Peyer's patch (tissue), 4 donors: ENCODE measurements at places on chromosomes 7 and 10.

GRCh38 chr7:127770885-127771284 is 118.9 kb downstream of the SND1 start:
- DNase-seq, result no peak

- DNase-seq, result peak; percentile 3
These were observed 55.9 kb downstream of the ZNF467 start for GRCh38 chr7:149717481-149717880.

- DNase-seq, result no peak
These were observed 38.9 kb downstream of the DNAJB12 start for GRCh38 chr10:72315611-72316385.

- DNase-seq, result no peak
These were observed 241.3 kb downstream of the ANK3 start for GRCh38 chr10:60148266-60148840.

DNA sequence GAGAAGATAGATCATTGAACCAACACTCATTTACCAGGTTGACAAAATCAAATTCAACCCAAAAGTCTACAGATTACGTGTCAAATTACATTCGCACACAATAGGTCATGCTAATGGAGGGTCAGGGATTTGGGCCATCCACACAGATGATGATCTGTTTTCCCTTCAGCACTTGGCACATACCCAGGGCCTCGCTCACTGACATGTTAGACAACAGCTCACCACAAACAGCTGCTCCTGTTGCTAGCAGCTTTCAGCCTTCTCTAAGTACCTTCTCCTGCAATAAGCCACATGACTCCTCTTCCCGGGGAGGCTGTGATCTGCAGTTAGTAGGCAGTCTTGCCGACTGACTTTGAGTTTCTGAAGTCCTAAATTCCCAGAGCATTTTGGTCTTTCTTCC is 18.4 kb downstream of the NKX2-3 start:
- peak; percentile 38 for DNase-seq

DNA sequence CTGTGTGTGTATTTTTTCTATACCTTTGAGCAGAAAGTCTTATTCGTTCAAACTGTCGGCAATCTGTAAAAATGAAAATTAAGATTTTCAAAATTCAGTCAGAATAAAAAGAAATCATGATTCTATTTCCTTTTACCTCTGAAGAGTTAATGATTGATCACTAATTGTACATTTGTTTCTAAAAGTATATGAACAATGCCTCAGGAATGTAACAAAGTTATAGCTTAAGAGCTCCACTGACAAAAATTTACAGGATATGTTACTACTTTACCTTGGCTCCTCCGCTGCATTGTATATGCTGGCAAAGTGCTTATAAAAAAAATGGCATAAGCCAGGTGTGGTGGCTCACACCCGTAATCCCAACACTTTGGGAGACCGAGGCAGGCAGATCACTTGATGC is 225.7 kb downstream of the VTI1A start:
- no peak for DNase-seq

DNA sequence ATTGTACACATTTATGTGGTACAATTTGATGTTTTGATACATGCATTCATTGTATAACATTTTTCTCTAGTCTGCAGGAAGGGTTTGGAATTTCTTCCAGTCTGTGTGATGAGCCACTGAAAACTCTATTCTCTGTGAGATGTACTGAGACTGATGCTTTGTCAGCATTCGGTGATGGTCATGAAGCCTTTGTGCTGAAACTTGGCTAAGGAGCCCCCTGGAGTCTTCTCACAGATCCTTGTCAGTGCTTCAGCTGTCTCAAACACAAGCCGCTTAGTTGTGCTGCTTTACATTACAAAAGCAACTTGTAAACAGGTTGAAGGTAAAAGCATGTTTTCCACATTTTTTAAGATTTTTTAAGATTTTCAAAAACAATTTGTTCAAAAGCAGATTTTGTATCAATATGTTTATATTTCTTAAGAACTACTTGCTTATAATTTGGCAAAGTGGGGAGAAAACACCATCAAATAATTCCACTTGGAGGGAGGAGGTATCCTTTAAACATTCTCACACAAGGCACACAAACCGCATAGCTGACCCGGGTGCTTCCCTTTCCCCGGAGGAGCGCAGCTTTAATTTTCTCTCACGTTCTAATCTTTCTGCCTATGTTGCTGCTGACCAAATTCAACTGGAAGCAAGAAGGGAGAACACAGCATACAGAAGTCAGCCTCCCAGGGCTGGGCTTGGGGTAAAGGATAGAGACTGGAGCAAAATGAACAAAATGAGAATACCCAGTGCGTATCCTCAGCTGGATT is 249.8 kb upstream of the VSTM2A start:
- no peak for DNase-seq

DNA sequence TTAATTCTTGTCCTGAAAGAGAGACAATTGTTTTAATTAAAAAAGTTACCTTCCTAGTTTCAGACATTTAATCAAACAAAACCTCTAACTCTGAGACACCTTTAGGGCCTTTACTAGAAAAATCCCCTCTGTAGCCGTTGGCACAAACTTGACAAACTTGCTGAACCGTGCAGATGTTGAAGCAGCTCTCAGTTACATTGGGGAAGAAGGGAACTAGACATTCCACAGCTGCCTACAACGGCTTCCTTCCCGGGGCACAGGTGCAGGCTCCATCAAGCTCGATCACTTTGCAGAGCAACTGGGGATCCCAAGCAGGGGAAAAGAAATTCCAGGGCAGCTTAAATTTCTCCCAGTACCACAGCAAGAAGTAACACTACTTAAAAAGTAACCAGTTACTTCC is 141.3 kb downstream of the SKAP2 start:
- DNase-seq, result no peak

DNA sequence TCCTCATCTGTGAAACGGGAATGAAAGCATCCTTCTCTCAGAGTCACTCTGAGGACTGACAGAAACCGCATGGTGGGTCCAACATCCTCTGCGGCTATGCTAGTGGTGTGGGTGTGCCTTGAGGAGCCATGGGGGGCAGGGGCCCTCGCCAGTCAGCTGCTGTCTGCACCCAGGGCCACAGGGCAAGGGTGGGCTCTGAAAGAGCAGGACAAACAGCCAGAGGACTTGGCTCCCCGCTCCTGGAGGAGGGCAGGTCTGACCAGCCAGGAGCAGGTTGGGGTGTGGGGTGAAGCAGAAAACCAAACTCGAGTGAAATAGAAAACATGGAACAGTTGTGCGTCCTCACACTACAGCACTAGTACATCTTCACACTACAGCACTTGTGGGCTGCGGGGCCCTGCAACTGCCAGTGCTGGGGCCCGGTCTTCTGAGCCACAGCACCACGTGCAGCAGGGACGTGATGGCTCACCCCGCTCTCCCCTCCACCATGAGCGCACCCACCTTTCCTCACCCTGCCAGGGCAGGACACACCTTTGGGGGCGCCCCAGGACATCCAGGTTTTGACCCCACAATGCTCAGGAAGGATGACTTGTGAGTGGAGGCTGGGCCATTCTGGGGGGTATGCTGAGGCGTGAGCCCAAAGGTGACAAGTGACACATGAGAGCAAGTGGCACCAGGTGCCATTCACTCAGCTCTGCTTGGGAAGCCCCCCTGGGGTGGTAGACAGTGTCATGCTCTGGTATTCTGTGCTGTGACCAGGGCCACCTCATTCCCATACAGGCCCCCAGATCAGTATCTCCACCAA is 96.1 kb upstream of the RET start:
- peak; percentile 28 for DNase-seq

DNA sequence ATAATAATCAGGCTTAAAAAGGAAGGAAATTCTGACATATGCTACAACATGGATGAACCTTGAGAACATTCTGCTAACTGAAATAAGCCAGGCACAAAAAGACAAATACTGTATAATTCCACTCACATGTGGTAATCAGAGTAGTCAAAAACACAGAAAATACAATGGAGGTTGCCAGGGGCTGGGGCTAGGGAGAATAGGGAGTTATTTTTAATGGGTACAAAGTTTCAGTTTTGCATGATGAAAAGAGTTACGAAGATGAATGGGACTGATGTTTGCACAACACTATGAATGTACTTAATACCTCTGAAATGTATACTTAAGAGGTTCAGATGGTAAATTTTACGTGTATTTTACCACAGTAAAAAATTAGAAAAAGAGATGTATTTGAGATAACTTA is 145.6 kb downstream of the DOCK4 start:
- DNase-seq, result no peak

DNA sequence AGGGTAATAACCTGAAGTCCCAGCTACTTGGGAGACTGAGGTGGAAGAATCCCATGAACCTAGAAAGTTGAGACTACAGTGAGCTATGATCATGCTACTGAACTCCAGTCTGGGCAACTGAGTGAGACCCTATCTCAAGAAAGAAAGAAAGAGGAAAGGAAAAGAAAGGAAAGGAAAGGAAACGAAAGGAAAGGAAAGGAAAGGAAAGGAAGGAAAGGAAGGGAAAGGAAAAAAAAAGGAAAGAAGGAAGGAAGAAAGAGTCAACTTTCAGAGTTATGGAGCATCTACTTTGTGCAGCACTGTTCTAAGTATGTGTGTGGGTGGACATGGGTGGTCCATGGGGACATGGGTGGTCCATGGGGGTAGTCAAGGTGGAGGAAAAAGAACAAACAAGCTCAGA is 24.1 kb upstream of the R3HCC1L start:
- DNase-seq, result no peak

DNA sequence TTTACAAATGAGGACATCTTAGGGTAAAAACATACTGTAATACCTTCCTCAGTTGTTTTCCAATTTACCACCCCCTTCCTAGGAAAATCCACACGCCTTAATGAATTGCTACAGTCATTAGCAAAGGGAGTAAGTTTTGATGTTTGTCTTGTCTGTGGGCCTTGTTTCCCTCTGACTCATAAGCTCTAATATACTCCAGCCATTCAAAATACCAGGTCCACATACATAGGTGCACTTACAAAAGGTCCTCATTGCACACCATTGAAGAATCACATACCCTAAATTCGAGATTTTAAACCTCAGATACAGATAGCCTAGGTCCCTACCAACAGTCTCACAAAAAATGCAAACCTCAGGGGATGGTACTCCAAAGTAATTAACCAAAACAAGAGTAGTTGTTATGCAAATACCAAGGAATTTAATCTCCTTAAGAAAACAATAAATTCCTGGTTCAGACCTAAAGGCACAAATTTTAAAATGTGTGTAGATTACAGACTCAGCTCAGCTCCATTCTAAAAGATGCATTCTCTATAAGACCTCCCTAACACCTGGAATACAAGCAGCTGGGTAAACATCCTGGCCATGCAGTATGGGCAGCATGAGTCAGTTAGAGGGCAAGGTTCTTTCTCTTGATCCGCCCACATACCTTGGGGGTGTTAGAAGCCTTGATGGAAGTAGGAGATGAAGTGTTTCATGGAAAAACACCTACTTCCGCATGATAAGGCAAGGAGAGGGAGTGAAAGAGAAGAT is 3.0 kb upstream of the LIPK start:
- peak; percentile 79 for DNase-seq

DNA sequence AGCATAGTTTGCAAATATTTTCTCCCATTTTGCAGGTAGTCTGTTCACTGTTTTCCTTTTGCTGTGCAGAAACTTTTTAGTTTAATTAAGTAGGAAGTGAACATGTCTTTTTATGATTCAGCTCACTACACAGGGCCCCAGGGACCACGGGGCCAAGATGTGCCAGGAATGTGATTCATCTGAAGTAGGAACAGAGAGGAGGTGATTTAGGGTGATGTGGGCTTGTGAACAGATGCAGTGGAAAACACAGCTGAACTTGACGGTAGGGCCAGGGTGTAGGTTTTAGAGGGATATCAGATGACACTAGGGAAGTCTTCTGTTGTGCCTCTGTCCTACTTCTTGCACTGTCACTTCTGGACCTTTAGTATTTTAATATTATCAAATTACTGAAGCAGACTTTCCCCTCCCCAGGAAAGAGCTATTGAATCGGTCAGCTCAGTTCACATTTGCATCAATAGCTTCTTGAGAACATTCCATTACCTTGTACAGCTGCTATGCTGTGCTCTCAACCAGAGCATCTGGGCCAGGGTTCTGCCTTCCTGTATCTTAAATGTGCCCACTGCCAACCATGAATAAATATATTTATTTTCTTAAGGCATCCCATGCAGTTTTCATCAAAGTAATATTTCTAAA is 96.9 kb downstream of the OSBPL3 start:
- no peak for DNase-seq

GRCh38 chr7:157292770-157293412 is 43.9 kb upstream of the DNAJB6 start:
- DNase-seq, result peak; percentile 74

- no peak for DNase-seq
These were observed 51.2 kb upstream of the SORCS3 start for GRCh38 chr10:104589871-104590270.

- no peak for DNase-seq
These were observed 228.0 kb downstream of the ELMO1 start for GRCh38 chr7:37220664-37221063.

DNA sequence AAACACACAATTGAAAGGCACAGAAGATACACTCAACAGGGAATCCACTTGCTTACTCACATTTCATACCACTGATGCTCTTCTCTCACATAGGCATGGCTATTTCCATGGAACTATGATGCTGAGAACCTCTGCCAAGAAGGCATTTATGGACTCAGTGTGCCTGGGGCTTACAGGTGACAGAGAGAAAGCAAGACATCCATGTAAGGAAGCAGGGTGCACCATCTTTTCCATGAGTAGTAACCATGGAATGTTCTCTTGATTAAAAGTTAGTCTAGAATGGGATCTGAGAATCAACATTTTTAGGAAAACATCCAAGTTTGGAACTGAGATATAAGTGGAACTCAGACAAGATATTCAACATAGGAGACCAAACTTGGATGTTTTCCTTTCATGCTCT is 52.5 kb upstream of the MACC1 start:
- DNase-seq, result no peak

DNA sequence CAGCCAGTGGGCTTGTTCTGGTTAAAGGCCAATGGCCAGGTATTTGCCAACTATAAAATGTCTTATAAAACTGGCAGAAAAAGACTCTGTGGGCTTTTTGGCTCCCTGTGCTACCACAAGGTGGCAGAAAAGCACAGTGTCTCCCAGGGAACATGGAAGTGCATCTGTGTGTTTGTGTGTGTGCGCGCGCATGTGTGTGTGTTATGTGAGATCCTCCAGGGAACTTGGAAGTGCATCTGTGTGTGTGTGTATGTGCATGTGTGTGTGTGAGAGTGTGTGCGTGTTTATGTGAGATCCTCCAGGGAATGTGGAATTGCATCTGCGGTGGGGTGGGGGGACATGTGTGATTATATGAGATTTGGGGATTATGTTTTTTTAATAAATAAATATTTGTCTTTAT is 30.2 kb upstream of the ABI1 start:
- no peak for DNase-seq

DNA sequence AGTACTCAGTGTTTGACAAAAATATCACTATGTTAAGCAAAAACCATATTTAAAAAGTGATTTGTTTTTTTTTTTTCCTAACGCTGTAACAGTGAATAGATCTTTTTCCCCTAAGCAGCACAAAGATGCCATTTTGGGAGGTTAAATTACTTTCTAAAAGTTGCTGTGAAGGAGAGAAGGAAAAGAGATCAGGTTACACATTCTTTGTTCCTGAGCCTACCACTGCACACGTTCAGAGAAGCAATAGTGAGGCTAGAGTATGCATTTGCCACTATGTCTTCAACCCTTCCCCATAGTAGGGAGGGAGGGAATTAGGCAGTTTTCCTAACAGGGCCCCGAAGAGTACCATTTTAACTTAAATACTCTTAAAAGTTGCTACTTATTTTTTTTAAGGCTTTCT is 38.9 kb downstream of the BMPR1A start:
- no peak for DNase-seq

GRCh38 chr7:134328900-134329299 is 12.2 kb upstream of the SLC35B4 start:
- DNase-seq, result no peak

GRCh38 chr7:46855851-46856250 is 726.1 kb downstream of the TNS3 start:
- DNase-seq, result no peak

- DNase-seq, result no peak
These were observed 86.7 kb downstream of the ADCY1 start for GRCh38 chr7:45660901-45661211.
